Activated CD4-positive, alpha-beta T cell treated with anti-CD3 and anti-CD28 coated beads, Interleukin-2, amount 50 U/mL, for 4 hours (primary cell): ENCODE measurements at places on chromosomes 7 and 10.

GRCh38 chr10:69449841-69450240 lies 1.4 kb upstream of the TSPAN15 start:
- peak; percentile 43 for DNase-seq

DNA sequence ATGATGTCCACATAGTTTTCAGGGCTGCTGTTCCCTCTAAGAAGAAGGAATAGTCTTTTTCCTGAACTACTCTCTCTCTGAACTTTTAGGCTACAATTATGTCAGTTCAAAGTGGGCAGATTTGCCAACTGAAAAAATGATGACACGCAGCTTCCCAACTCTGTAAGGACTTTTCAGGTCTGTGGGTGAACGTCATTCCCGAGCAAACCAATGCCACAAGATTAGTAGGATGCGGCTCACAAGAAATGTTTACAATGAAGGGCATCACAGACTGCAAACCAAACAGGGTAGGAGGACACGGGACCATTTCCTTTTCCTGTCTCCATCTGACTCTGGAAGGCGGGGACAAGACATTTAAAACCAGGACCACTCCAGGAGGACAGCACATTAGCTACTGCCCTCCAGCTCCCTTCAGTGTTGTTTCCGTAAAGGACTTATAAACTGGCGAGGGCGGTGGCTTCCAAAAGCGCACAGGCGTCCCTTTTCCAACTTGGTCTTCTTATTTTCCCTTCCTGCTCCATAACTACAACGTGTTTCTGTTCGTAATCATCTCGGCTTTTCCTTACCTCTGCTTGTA lies 539 bp upstream of the MKLN1 start:
- no peak for DNase-seq

- DNase-seq = no peak
Measured at GRCh38 chr10:74963549-74963948, 137.1 kb downstream of the KAT6B start.

GRCh38 chr7:157210682-157211081 lies 72.0 kb downstream of the UBE3C start:
- DNase-seq = no peak

DNA sequence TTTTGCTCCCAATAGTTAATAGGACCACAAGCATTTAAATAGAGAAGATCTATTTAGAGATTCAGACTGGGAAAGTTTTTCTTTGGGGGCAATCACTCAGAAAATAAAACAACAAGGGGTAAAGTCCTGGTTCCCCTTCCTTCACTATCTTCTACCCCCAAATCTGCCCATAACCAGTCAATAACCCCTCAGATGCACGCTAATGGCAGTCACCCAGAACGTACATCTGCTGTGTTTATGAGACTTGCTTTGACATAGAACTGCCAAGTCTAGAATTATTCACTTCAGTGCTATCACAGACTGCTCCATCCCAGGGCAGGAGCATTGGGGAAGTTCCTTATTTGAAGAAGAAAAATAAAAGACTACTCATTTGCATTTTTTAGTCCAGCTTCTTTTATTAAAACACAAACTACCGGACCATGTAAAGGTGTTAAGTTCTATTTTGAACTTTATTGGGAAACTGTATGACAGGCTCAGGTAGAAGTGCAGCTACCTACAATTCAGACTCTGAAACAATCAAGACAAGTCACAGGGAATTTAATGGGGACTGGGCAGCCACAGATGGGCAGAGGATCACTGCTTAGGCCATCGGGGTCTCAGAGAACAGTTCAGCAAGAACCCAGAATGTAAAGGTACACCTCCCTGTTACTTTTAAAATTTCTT lies 38.4 kb downstream of the ANK3 start:
- no peak for DNase-seq

GRCh38 chr7:479948-480499 lies 39.6 kb downstream of the PDGFA start:
- no peak for DNase-seq

DNA sequence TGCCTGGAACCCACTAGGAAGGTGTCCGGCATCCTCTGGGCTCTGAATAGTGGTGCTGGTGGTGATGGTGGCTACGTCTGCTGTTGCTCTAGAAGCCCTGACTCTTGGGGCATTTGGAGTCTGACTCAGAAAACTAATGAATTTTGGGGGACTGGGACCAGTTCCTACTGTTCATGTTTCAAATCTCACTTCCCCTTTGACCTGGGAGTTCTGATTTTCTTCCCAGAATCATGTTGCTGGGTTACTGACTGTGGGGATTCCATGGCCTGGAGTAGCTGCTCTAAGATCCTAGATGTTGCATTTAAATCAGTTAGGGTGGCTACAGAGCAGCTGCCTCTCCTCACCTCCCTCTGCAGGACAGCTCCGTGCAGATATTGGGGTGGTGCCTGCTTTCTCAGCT lies 3.2 kb downstream of the TSPAN33 start:
- no peak for DNase-seq

- no peak for DNase-seq
Measured at GRCh38 chr7:12358694-12359093, 45.0 kb downstream of the VWDE start.

- no peak for DNase-seq
Measured at GRCh38 chr10:78957471-78958039, 111.2 kb upstream of the ZMIZ1 start.

- no peak for DNase-seq
Measured at GRCh38 chr7:88254721-88255424, 35.0 kb upstream of the SRI start.

DNA sequence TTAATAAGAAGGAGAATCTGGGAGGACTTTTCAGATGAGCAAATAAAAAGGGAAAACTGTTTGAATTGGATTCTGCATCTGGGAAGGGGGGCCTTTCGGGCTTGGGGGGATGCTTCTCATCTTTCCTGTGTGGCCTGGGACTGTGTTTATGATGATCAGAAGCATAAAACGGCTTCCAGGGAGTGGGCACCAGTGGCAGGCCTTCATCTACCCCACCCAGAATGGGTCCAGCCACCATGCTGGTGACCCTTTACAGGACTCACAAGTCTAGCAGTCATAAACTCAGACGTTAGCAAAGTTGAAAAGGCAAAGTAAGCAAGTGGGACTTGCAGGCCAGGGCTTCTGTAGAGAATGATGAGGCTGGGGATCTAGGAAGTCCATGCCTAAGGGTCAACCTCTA lies 198.3 kb upstream of the ZMIZ1 start:
- DNase-seq = no peak

DNA sequence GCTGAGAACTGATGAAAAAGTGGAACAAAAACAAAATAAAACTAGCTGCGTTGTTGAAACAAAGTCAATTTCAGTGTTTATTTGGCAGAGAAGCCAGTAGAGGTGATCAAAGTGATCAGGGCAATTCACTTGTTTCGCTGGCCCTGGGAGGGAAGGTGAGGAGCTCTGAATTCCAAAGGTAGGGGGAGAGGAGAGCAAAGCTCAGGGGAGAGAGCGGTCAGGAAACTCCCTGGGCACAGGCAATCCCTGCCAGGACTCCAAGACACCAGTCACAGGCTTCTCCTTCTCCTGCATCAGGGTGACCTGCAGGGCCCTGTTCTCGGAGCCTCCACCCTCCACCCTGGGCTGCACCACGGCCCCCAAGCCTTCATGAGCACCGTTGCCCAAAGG lies 6.8 kb upstream of the KIAA1217 start:
- DNase-seq = no peak

GRCh38 chr10:71270301-71271220 lies 48.5 kb upstream of the SLC29A3 start:
- no peak for DNase-seq

DNA sequence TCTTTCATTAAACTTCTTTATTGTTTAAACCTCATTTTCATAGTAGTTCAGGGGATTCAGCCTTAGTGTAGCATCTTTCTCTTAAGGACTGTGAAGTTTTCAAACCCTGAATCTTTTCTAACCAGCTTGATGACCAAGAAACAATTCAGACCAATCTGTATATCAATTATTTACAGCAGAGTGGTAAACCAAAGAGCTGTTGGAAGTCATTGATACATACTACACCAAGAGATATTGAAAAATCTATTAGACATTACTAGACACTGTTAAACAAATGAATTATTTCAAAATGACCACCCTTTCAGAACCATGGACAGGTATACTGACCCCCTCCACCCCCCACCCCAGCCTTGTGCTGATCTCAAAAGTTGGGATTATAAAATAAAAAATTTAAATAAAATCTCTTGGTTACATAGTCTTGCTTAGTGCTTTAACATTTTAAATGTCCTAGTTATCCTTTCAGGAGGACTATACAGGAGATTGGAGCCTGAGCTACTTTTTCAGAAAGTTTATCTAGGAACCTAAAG lies 143.9 kb upstream of the LSM8 start:
- no peak for DNase-seq

DNA sequence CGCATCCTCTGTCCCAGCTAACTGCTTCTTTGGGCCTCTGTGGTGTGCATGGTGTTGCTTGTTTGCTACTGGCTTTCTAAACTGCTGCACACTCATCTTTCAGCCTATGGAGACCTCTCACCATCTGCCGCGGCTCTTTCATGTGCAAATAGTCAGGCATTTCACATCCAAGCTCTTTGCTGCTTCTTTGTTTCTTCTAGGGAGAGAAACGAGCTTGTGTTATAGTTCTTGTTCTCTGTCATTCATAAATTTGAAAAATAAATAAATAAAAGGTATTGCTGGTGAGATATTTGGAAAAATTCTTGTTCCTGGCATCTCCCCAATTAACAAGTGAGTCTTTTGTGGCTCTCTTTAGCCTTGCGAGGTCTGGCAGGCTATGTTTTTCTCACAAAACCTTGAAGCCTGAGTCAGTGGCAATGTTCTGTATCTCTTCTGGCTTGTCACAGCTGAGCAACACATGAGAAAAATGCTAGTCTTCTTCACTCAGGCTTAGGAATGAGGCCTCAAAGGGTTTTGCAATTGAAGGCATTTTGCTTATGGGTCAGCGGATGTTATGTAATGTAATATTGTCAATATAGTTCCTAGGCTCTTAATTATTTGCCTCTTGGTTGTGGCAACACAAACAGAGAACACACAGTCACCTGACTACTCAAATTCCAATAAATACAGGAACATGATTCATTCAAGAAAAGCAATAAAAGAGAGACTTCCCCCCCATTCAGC lies 274.0 kb downstream of the FRMD4A start:
- no peak for DNase-seq

DNA sequence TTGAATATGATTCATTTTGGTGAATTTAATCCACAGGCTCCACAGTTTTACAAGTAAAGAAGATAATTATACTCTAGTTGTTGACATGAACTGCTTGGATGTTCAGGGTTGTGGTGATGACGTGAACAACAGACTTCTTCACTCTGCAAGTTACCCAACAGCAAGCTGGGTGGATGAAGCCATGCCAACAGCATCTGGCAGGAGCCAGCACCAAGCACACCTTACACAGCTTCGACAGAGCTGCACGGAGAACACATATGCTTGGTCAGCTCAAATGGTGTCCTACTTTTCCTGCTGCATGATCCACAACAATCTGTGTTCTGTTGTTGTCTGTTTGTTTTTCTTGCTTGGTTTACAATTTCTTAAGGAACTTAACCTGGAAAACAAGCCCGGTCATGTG lies 9.8 kb downstream of the NOD1 start:
- no peak for DNase-seq

GRCh38 chr10:35328404-35329037 lies 7.8 kb upstream of the CCNY start:
- DNase-seq = no peak

DNA sequence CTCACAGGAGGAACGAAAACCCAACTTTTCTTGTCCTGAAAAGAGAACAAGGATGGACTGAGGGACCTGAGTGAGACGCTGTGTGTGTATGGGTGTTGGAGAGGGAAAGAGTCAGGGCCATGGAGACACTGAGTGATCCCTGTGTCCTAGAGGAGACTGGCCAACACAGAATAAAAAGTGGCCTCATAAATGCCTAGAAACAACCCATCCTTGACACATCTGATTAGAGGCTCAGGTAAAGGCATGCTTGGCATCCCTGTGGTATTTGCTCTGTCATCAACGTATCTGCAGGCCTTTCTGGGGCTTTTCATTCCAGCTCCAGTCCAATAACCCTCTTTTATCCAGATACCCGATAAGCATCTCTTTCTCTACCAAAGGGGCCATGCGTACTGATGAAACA lies 86.3 kb downstream of the FGFR2 start:
- no peak for DNase-seq

DNA sequence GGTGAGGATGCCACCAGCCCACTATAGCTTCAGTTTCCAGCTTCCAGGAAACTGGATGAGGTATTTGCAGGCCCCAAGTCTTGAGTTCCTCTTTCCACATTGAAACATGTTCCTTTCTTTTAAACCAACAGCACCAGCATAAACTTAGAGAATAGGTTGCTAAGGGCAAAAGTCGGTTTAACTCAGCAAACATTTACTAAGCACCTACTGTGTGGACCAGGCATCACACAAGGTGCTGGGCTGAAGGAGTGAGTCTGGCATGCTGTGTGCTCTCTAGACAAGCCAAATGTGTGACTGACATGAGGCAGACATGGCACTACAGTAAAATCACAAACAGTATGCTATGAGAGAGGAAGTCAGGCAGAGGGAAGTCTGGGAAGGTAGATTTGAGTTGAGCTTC lies 11.0 kb upstream of the RASSF4 start:
- no peak for DNase-seq

- DNase-seq = no peak
Measured at GRCh38 chr10:109247814-109248213, 675.5 kb downstream of the XPNPEP1 start.

GRCh38 chr10:45673074-45673648 lies 589 bp upstream of the ZFAND4 start:
- DNase-seq = no peak

DNA sequence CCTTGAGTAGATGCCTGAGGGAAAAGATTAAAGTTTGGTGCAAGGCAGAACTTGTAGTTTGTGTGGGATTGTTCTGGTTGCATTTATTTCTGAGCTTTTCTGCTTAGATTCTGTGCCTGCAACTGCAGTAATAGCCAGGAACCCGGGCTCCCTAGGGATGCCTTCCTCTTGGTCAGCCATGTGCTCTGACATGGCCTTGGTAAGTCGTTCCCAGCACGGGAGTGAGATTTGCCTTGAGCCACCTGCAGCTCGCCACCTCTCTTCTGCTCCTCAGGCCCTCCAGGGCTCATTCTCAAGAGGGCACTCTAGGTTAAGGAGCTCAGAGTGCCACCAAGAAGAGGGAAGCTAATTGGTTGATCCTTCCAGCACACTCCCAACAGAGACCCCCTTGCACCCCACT lies 350.6 kb upstream of the MKI67 start:
- DNase-seq = no peak

GRCh38 chr10:50528206-50528605 lies 95.5 kb downstream of the SGMS1 start:
- DNase-seq = no peak

GRCh38 chr7:106057962-106058927 lies 53.9 kb downstream of the SYPL1 start:
- no peak for DNase-seq

- no peak for DNase-seq
Measured at GRCh38 chr7:2041496-2042367, 191.0 kb downstream of the MAD1L1 start.

GRCh38 chr7:3064067-3064466 lies 20.4 kb upstream of the CARD11 start:
- no peak for DNase-seq

DNA sequence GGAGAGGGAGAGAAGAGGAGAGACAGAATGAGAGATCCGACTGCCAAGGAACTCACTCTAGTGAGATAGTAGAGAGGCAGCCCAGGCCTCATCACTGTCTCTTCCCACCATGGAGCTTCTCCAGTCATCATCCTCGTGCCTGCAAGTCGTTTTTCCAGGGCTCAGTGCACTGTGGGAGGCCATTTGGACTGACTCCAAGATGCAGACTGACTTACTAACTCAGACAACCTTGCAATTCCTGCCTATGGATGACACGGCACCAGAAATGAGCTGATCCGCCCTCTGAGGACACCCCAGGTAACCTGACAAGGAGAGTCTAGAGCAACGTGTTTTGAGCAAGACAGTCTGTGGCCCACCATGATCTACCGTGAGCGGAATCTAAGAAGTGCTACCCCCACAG lies 154.9 kb downstream of the GLI3 start:
- no peak for DNase-seq
